ENCODE measurements at places on chromosomes 3 and 15.
A peak's percentile ranks its signal among the peaks of the same experiment; 100 is the strongest.

DNA sequence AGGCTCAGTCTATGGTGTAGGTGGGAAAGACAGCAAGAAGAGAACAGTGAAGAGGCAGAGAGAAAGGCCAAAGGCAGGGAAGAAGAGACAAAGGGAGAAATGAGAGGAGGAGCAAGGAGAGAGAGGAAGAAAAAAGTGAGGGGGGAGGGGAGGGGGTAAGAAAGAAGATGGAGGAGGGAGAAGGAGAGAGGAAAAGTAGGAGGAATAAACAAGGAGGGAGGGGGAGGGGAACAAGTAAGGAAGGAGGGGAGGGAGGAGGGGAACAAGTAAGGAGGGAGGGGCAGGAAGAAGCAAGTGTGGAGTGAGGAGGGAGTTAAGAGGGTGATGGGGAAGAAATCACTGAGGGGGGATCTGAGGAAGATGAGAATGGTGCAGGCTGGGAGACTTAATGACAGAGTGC lies 45.5 kb upstream of the FGD5 start:
- no peak for DNase-seq

- DNase-seq, result no peak
These were observed 70.2 kb downstream of the TLE3 start for GRCh38 chr15:70027518-70027917.

DNA sequence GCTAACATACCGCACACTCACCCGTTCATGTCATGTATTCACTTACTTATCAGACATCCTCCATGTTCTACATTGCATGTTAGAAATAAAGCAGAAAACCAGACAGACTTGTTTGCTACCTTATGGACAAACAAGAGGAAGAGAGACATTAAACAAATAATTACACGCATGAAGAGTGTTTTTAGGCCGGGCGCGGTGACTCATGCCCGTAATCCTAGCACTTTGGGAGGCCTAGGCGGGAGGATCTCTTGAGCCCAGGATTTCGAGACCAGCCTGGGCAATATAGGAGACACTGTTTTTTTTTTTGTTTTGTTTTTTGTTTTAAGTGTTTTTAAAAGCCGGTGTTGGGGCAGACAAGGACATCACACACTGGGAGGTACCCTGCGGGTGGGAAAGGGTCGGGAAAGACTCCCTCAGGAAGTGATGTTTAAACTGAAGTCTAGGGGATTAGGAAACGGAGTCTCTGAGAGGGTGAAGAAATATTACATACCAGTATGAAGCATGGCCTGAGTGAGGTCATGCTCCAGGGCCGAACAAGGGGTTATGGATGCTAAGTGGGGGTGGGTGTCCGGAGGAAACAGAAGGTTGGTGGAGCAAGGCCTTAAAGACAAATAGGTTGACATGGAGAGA lies 2.1 kb upstream of the USP3 start:
- DNase-seq, result no peak

DNA sequence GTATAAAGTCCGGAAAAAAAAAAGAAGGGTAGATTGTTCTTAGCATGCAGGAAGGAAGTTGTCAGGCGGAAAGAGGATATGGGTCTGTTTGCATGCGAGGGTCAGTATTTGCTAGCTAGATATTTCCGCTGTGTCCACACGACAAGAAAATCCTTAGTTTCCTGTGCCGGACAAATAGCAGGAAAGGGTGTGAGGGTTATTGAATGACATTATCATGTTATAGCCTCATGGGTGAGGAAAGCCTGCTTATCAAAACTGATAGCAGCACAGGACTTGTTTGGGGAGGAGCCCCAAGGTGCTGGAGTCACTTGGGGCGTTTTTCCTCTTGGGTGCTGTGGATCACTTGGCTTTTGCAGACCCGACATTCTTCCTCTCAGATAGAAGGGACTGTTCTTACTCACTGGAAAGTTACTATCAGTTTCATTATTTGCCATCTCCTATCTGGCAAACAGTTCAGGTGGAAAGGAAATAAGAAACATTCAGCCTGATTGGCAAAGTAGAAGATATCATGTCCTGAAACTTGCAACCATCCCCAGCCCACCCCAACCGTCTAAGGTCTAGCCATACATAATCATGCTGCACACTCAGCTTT lies 127.2 kb upstream of the DPH6 start:
- no peak for DNase-seq

DNA sequence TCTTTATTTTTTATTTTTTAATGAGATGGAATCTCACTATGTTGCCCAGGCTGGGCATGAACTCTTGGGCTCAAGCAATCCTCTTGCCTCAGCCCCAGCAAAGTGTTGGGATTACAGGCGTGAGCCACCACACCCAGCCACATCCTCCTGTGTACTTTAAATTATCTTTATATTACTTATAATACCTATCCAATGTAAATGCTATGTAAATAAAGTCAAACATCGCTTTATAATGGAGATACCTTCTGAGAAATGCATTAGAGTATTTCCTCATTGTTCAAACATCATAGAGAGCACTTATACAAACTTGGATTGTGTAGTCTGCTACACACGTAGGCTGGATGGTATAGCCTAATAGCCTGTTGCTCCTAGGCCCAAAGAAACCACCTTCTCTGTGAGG lies 41.4 kb upstream of the MAGI1 start:
- no peak for DNase-seq

- DNase-seq, result no peak
These were observed 337.3 kb downstream of the LPP start for GRCh38 chr3:188491276-188491687.

DNA sequence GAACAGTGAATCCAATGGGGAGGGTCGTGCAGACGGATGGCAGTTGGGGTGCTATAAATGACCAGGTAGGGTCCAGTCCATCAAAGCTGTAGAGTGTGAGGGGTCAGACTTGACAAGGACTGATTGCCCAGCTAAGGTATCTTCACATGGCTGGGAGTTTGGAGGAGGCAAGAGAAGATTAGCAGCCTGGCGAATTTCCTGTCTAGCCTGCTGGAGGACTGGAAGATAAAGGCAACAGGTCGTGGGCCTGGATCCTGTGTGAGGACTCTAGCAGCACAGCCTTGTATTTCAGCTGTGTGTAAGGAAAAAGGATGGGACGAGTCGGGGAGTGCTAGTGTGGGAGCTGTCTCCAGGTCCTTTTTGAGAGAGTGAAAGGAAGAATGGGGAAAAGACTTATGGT lies 17.6 kb downstream of the CCR5AS start:
- DNase-seq, result no peak

GRCh38 chr3:76673171-76673570 lies 366.7 kb upstream of the ROBO2 start:
- DNase-seq, result no peak

DNA sequence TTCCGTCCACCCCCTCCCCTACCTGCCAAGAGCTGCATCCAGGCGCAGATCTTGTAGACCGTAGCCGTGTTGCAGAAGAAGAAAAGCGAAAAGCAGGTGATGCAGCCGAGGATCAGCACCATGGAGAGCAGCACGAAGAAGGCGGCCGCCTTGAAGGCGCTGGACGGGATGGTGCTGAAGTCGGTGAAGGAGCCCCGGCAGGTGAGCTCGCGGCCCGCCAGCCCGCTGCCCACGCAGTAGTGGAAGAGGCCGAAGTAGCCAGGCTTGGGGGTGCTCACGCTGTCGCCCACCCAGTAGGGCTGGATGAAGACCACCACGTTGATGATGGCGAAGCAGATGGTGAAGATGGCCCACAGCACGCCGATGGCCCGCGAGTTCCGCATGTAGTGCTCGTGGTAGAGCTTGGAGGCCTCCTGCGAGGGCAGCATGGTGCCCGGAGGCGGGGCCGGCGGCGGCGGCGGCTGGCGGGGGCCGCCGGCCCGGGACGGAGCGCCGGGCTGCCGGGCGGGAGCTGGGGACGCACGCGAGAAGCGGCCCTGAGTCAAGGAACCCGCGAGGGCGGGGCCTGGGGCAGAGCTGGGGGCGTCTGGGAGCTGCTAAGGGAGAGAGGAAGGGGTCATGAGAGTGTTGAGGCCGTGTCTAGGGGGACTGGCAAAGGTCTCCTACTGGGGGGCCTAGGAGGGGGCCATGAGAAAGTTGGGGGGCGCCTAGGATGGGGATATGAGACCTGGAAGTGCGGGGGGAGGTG lies 1.2 kb downstream of the LHFPL4 start:
- peak; percentile 22 for DNase-seq

- DNase-seq, result no peak
These were observed 27.6 kb upstream of the ARL6 start for GRCh38 chr3:97736928-97737327.

GRCh38 chr3:22994781-22995180 lies 208.3 kb upstream of the UBE2E2 start:
- DNase-seq, result no peak

- DNase-seq, result peak; percentile 5
These were observed 639 bp downstream of the MKRN3 start for GRCh38 chr15:23566071-23566554.

- peak; percentile 48 for DNase-seq
These were observed 1.4 kb downstream of the ACVR2B start for GRCh38 chr3:38454884-38455638.

GRCh38 chr15:86735247-86736040 lies 655.8 kb downstream of the AGBL1 start:
- DNase-seq, result no peak

GRCh38 chr3:52226229-52226817 lies 878 bp upstream of the TLR9 start:
- no peak for DNase-seq

GRCh38 chr15:39156166-39156565 lies 424.7 kb upstream of the THBS1 start:
- DNase-seq, result no peak

GRCh38 chr15:95669146-95669922 lies 661.2 kb upstream of the NR2F2 start:
- DNase-seq, result no peak

GRCh38 chr3:45939341-45939771 lies 3.9 kb upstream of the CXCR6 start:
- no peak for DNase-seq

GRCh38 chr3:19934098-19934566 lies at the start of gene EFHB:
Gene EFHB (minus strand): TSS chr3:19934217. CDS start chr3:19934018, 199 bp downstream.
- no peak for DNase-seq

GRCh38 chr3:114456742-114457141 lies 162.9 kb downstream of the TIGIT start:
- no peak for DNase-seq
